Stimulated activated CD8-positive, alpha-beta memory T cell treated with anti-CD3 and anti-CD28 coated beads, Interleukin-15, amount 100 ng/mL, for 24 hours (primary cell): ENCODE measurements at places on chromosomes 2 and 18.

DNA sequence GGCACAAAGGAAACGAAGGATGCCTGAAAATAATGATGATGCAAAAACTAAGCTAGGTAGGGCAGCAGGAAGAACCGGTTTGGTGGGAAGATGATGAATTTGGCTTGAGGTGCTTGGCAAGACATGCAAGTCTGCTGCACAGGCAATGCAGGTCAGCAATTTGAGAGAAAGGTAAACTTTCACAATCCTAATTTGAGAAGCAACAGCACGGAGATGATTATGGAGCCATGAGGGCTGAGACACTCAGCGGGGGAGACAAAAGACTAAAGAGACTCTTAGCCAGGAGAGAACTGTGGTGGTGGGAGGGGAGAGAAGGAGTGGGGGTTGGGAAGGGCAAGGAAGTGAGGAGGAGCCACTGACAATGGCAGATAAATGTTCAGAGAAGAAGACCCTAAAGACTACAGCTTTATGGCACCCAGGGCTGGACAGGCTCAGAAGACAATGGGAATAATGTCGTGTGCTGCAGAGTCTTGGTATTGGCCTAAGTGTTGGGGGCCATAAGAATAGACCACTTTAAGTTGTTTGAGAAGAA is 19.4 kb upstream of the RNF149 start:
- no peak for DNase-seq

DNA sequence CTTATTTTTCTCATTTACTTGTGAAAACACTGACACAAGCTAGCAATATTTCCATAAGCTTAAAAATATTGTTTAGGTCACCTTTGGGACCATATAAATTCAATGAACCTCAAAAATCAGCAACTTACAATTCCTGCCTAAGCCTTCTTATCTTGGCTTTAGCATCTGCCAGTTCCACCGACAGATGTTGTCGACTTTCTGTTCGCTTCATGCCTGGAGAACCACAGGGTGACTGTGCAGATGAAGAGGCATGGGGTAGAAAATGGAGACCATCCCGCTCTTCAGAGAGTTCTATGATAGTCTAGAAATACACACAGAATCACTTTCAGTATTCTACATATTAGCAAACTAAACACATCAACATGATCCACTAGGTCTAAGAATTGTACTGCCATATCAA is 64.2 kb downstream of the CCDC88A start:
- no peak for DNase-seq

- DNase-seq, result no peak
Observed at GRCh38 chr2:179622112-179622511, 239.3 kb downstream of the ZNF385B start.

DNA sequence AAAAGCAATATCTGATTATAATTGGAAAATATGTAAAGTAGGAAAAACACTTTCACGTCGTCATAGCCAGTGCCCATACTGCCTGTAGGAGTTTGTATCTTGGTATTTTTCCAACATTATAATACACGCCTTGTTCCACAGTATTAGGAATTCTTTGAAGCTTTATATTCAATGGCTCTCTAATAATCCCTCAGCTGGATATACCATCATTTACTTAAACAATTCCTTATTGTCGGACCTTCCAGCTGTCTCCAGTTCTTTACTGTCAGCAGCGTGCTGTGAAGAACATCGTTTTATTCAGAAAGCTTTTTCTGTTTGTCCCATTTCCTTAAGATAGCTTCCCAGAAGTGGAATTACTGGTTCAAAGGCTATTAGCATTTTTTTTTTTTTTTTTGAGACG is 31.7 kb downstream of the ATP6V1C2 start:
- DNase-seq, result no peak

GRCh38 chr2:208077276-208077675 is 47.0 kb downstream of the CRYGD start:
- no peak for DNase-seq

GRCh38 chr2:26347286-26347865 is 787 bp upstream of the ADGRF3 start:
- no peak for DNase-seq

GRCh38 chr2:44570271-44570670 is 208.5 kb downstream of the CAMKMT start:
- no peak for DNase-seq
